Activated naive CD4-positive, alpha-beta T cell (primary cell): ENCODE measurements at places on chromosomes 6 and 20.

GRCh38 chr6:151993364-151993763, 185.9 kb downstream of the ESR1 start:
- DNase-seq, result no peak

- no peak for DNase-seq
Measured at GRCh38 chr6:157660414-157660813, 162.6 kb upstream of the SNX9 start.

- DNase-seq, result no peak
Measured at GRCh38 chr6:168874637-168875036, 379.0 kb downstream of the THBS2 start.

GRCh38 chr6:24140591-24140990, 14.6 kb downstream of the NRSN1 start:
- DNase-seq, result no peak

- DNase-seq, result peak; percentile 60
Measured at GRCh38 chr20:4592316-4593148, 129.2 kb upstream of the PRND start.

- no peak for DNase-seq
Measured at GRCh38 chr20:10094566-10095173, 59.9 kb downstream of the ANKEF1 start.

DNA sequence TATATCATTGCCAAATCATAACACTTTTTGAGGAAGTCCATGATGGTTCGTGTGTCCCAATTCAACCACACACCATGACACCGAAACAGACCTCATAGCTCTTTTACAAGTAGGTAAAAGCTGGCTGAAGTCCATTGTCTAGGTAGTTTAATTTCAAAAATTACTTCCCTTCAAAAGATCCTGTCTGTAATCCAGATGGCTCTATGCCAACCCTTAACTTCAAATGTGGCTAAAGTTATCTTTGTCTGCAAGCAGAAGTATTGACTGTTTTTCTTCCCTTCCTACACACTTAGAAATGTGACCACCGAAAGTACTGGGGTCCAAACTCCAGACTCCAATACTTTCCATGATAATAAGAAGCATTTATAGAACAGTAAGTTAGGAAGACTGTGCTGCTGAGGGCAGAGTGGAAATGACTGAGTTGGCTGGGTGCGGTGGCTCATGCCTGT, 8.3 kb upstream of the TIAM2 start:
- DNase-seq, result no peak

GRCh38 chr6:105526225-105526872, 123.5 kb upstream of the PREP start:
- no peak for DNase-seq

DNA sequence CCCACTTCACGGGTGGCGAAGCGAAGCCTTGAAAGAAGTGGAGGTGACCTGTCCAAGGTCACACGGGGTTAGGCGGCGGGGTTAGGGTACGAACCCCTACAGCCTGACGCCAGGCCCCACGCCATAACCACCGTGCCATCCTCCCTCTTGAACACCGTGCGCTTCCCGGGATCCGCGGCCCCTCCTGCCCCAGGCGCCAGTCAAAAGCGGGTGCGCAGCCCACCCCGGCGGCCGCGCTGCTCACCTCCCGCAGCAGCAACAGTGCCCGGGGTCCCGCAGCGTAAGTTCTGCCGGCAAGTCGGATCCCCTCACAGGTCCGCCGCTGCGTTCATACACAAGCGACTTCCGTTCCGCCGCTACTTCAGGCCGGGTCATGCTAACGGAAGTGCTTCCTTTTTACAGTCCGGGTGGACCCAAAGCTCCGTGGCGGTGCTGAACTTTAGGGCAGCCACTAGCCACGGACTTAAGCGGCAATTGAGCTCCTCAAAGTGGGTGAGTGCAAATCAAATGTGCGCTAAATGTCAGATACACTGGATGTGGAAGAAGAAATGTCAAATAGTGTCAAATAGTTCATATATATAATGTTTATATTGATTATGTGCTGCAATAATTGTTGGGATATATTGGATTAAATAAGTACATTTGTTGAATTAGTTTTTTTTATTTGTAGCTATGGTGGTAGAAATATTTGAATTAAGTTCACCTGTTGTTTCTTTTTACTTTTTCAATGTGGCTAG, at the start of gene CDK5RAP1:
TSS of gene CDK5RAP1 (minus strand) at position 336 of the 737 bp plus-strand sequence. CDS start 4,455 bp downstream, outside the sequence.
- peak; percentile 76 for DNase-seq

- DNase-seq, result no peak
Measured at GRCh38 chr6:159427771-159428170, 258.6 kb downstream of the FNDC1 start.

DNA sequence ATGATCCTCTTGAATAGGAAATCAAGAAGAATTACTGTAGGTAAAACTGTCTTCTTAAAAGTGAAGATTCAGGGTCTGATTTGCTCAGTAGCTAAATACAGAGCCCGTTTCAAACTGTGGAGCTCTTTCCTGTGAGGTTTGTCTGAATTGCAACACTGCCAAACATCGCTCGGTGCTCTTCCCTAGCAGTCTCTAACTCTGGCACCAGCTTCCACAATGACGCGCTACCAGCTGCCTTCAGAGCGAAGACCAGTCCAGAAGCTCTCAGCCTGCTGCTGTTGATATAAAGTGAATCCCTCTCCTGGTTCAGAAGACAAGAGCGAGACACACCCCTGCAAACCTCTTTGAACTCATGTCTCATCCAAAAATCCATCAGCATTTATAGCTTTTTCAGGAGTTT, 447.0 kb downstream of the LMBRD1 start:
- no peak for DNase-seq

DNA sequence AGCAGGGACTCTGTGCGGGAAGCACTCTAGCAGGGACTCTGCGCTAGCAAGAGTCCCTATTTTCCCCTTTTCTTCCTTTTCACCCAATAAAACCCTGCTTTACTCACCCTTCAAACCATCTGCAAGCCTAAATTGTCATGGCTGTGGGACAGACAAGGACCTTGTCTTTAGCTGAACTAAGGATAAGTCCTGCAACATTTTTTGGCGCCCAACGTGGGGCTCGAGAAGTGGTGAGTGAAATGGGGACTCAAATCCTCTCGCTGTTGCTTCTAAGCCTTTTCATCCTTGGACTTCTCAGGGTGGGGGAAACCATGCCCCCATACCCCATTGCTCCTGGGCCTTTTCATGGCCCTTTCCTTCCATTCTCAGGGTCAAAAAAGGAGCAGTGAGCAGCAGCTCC, 46.4 kb downstream of the IMPG1 start:
- no peak for DNase-seq

GRCh38 chr6:110363748-110364147, 5.6 kb upstream of the METTL24 start:
- no peak for DNase-seq

GRCh38 chr20:53138454-53139262, 166.5 kb downstream of the TSHZ2 start:
- DNase-seq, result no peak

DNA sequence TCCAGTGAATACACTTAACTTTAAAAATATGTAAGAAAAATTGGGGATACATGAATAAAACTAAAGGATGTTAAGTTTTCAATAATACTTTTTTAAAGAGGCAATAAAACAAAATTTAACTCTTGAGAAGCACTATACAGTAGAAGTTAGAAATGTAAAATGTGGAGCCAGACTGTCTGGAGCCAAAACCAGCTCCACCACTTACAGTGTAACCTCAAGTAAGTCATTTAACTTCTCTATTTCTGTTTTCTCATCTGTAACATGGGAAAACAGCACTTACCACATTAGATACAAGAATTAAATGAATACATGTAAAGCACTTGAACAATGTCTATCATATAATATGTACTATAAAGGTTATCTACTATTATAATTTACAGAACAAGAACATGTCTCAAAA, 6.7 kb downstream of the ATG5 start:
- no peak for DNase-seq

GRCh38 chr6:1770968-1771723, 161.4 kb downstream of the FOXC1 start:
- DNase-seq, result no peak
